ENCODE measurements at places on chromosomes 16 and 17. TPM values are rescaled to one million over a fixed set of nuclear protein-coding genes. Genes with fewer than 3 reads are reported as not detected.

Gene MARF1
- total RNA-seq: 60.0 TPM

Gene HOXB9
- not detected for total RNA-seq

Gene ST6GALNAC1
- 94.2 TPM for total RNA-seq

Gene CCL14
- 3.7 TPM for total RNA-seq

DNA sequence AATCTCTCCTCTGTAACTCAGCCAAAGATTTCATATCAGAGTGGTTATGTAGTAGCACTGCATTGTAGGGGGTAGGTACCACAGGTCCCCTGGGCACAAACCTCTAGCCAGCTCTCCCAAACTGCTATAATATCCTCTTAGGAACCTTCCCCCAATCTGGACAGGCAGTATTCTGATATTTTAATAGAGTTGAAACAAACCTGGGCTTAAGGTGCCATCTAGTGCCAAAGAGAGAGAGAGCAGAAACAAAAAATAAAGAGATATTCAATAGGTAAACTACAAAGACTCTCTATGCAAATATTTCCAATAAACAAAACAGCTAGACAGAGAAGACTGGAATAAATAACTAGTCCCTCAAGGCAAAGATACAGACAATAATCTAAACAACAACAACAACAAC is 1070.0 kb downstream of the CDH11 start:
- DNase-seq: no peak

DNA sequence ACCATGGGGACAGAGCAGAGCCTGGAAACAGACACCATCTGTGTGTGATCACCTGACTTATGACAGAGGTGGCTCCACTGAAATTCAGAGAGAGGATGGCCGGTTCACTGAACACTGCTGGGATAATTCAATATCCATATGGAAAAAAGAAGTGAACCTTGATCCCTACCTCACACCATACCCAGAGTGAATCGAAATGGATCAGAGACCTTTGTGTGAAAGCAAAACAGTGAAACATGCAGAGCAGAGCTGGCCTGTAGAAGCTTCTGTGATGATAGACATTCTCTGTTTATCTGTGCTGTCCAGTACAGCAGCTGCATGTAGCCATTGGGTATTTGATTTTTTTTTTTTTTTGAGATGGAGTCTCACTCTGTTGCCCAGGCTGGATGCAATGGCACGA is 20.3 kb downstream of the ADCY7 start:
- DNase-seq: no peak

All from stomach (tissue), 19 donors.